ENCODE measurements at places on chromosomes 7 and 10. TPM values are rescaled to one million over a fixed set of nuclear protein-coding genes. Genes with fewer than 3 reads are reported as not detected.

- DNase-seq: peak; percentile 97
Observed at GRCh38 chr10:3785251-3785850, 342 bp upstream of the KLF6 start.

- DNase-seq: no peak
Observed at GRCh38 chr7:1985936-1986335, 246.8 kb downstream of the MAD1L1 start.

DNA sequence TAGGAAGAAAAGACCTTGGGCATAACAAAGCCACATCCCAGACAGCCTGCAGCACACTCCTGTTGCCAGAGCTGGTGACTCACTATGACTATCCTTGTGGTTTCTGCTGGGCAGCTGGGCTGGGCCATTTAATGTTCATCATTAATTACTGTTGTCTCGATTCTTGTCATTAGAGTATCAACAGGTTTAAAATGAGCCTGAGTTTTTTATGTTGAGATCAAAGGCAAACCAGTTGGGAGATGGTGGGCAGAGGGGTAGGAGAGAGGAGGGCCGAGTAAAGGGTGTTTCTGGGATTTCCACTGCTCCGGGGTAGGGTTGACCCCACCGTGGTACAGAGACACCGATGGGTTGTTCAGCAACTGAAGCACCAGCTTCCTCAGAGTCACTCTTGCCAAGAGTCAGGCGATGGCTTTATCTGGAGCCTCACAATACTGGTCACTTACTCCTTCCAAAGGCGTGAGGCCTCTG lies 128.7 kb upstream of the LYZL1 start:
- DNase-seq: peak; percentile 92

NME8 gene
- total RNA-seq: not detected

BRAT1 gene
- total RNA-seq: 59.9 TPM

- no peak for DNase-seq
Observed at GRCh38 chr7:99624484-99624883, 7.7 kb downstream of the ZSCAN25 start.

GRCh38 chr7:101402081-101402779 lies 39.6 kb downstream of the COL26A1 start:
- peak; percentile 96 for DNase-seq

DNA sequence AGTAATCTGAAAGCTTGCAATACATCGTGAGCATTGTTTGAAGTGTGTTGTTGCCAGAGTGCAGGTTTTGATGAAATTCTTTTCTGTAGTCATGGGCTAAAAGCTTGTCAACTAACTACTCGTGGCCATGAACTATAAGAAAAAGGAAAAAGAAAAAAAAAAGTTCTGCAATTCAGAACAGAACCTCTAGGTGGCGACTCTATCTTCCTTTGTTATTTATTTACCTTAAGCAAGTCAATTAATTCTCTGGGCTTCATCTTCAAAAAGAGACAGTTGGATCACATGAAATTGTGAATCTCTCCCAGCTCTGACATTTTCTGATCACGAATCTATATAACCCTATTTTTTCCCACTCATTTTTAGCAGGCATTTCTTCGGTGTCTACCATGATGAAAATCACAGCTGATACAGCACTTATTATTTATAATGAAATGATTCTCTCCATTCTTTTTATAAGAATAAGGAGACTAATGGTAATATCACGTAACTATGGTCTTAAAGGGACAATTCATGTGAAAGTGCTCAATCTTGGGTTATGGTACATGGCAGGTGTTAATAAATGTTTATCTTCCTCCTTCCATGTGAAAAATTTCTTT lies 18.8 kb downstream of the TMEM196 start:
- peak; percentile 25 for DNase-seq

OR6V1 gene
- not detected for total RNA-seq

DNA sequence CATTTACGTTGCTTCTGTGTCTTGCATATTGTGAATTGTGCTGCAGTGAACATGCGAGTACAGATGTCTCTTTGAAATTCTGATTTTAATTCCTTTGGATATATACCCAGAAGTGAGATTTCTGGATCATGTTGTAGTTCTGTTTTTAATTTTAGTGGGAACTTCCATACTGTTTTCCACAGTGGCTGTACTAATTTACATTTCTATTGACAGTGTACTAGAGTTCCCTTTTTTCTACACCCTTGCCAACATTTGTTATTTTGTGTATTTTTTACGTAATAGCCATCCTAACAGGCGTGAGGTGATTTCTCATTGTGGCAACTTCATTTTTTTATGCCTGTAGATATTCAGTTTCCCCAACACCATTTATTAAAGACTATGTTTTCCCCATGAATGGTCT lies 144.7 kb upstream of the INHBA start:
- DNase-seq: no peak
